ENCODE measurements at places on chromosomes 11 and 22. TPM values are rescaled to one million over a fixed set of nuclear protein-coding genes. Genes with fewer than 3 reads are reported as not detected.

The IGLL1 gene
- total RNA-seq = not detected

DNA sequence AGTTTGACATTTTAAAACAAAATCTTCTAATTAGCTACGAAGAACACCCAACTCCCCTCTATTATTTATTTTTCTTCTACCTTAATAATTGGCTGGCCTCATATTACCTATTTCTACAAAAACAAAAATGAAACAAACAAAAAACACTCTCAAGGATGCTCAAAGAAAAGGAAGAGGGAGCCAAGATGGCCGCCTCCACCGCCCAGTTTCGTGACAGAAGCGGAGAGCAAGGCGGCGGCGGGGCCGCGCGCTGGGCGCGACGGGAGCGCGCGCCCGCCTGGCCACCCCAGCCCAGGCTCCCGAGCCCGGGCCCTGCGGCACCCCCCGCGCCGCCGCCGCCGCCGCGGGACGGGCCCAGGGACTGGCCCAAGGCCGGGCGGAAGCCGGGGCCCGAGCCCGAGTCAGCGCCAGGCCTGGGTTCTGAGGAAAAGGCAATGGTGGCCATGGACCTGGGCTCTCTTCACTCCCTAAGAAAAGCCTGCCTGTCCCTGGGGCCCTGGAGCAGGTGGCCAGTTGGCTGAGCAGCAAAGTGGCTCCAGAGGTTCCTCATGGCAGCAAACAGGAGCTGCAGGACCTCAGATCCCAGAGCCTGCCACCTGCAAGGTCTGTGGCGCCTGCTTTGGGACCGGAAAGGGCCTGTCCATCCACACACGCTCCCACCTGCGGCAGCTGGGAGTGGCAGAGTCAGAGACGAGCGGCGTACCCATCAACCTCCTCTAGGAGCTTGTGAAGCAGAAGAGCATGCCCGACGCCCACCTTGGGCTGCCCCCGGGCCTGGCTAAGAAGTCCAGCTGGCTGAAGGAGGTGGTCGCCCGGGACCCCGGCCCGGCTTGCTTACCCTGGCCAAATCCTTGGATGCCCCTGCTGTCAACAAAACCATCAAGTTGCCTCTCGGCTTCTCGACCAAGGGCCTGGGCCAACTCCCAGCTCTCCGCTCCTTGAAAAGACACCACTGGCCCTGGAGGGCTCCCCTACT, 543.2 kb upstream of the CCDC179 start:
- no peaks in the 10 kb centered on the region for H3K27me3 ChIP-seq
- H3K36me3 ChIP-seq = no peaks in the 10 kb centered on the region
- H3K4me3 ChIP-seq = no peak overlapping the region
- no peak overlapping the region for H3K27ac ChIP-seq
- DNase-seq = no peak
- H3K4me1 ChIP-seq = no peaks in the 10 kb centered on the region

The RIC3 gene
- 17.7 TPM for total RNA-seq

The MS4A3 gene
- total RNA-seq = not detected

DNA sequence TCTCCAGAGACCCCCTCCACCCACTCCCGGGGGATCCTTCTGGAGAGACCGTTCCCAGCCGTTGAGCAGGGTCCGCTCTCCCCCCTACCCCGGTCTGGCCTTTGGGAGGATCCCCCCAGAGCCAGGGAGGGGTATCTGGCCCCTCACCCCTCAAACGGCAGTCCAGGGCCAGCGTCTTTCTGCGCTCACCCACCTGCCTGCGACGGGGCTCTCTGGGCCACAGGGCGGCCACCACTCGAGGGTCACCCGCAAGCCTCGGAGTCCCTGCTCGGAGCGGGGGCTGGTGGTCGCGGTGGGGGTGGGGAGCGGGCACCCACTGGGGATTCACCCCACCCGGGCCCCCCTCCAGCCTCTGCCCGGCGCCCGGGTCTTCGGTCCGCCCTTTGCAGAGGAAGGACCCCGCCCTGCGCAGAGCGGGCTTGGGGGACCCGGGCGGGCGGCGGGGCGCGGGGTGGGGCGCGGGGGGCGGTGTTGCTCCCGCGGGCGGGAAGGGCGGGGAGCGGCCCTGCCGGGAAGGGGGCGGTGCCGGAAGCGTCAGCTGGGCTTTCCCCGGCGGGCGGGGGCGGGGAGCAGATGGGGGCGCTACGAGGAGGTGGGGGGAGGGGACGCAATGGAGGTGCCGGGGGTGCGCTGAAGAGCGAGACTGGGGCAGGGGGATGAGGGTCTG, 16.6 kb downstream of the CRELD2 start:
- no peaks in the 10 kb centered on the region for H3K27me3 ChIP-seq
- H3K36me3 ChIP-seq = no peaks in the 10 kb centered on the region
- no peak for DNase-seq

DNA sequence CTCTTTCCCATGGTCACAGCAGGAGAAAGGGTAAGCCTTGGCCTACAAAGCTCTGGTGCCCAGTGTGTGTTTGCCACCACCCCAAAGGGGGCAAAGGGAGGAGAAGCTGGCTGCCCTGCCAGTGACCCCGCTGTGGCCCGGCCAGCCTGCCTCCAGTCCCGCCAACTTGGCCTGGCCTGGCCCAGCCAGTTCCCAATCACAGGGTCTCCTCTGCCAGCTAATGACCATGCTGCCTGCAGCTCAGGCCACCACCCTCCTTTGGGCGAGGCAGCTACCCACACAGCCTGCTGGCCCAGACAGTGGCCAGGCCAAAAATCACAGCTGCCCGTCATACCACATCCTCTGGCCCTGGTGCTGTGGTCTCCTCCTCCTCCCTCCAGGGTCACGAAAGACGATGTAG, 5.1 kb downstream of the GDPD5 start:
- no peak overlapping the region for H3K4me3 ChIP-seq
- H3K27me3 ChIP-seq = no peaks in the 10 kb centered on the region
- DNase-seq = peak; percentile 65
- peak overlapping the region; percentile 82 for H3K27ac ChIP-seq

- no peaks in the 10 kb centered on the region for H3K4me1 ChIP-seq
- H3K4me3 ChIP-seq = no peak overlapping the region
- no peak overlapping the region for H3K27ac ChIP-seq
- H3K36me3 ChIP-seq = peaks cover 39% of the 10 kb centered on the region
These were observed 21.3 kb upstream of the KRTAP5-7 start for GRCh38 chr11:71505781-71506180.

The PHLDA2 gene
- 21.3 TPM for total RNA-seq

- no peaks in the 10 kb centered on the region for H3K27me3 ChIP-seq
- H3K36me3 ChIP-seq = no peaks in the 10 kb centered on the region
- H3K4me1 ChIP-seq = no peaks in the 10 kb centered on the region
- no peak for DNase-seq
- H3K27ac ChIP-seq = no peak overlapping the region
These were observed 260.6 kb downstream of the ETS1 start for GRCh38 chr11:128326791-128327190.

DNA sequence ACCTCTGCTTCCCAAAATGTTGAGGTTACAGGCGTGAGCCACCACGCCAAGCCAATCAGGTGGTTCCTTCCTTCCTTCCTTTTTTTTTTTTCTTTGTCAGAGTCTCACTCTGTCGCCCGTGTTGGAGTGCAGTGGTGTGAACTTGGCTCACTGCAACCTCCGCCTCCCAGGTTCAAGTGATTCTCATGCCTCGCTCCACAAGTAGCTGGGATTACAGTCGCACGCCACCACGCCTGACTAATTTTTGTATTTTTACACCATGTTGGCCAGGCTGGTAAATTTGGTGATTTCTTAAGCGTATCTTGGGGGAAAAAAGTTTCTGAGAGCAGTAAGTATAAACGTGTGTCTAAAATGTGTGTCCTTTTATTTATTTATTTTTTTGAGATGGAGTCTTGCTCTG, 18.2 kb upstream of the SPINDOC start:
- no peaks in the 10 kb centered on the region for H3K27me3 ChIP-seq
- DNase-seq = no peak
- H3K36me3 ChIP-seq = no peaks in the 10 kb centered on the region
- H3K4me3 ChIP-seq = no peak overlapping the region

The YPEL4 gene
- 1.2 TPM for total RNA-seq

The OR5P2 gene
- not detected for total RNA-seq

The PIWIL4 gene
- total RNA-seq = 13.5 TPM

The PNPLA3 gene
- not detected for total RNA-seq

The SLC22A8 gene
- not detected for total RNA-seq

DNA sequence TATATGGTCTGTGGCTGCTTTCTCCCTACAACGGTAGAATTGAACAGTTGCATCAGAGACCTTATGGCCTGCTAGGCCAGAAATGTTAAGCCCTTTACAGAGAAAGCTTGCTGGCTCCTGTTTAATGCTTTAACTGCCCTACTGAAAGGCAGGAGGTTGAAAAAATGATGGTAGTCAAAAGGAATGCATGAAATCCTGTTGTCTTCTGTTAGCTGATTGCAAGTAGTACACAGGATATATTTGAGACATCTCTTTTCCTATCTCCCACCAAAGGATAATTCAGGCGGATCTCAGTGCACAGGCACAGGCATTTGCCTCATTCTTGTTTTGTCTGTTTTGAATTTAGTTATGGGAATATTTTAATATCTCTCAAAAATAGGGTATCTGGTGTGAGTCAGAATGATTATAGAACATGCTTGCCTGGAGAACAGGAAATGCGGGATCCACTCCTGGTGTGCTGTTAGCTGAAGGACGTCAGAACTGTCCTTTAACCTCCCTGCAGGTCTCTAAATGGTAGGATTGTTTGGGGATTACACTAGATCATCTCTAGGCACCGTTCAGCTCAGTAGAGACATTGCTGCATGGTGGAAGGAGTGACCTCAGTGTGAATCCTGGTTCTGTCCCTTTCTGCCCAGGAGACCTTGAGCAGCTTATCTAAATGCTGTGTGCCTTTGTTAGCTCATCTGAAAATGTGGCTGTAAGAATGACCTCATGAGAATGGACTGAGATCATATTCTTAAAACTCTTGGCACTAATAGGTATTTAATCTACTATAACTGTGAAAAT, 49.5 kb downstream of the PACS1 start:
- peaks cover 22% of the 10 kb centered on the region for H3K4me1 ChIP-seq
- DNase-seq = no peak
- no peaks in the 10 kb centered on the region for H3K36me3 ChIP-seq
- no peak overlapping the region for H3K4me3 ChIP-seq
- H3K27me3 ChIP-seq = no peaks in the 10 kb centered on the region

DNA sequence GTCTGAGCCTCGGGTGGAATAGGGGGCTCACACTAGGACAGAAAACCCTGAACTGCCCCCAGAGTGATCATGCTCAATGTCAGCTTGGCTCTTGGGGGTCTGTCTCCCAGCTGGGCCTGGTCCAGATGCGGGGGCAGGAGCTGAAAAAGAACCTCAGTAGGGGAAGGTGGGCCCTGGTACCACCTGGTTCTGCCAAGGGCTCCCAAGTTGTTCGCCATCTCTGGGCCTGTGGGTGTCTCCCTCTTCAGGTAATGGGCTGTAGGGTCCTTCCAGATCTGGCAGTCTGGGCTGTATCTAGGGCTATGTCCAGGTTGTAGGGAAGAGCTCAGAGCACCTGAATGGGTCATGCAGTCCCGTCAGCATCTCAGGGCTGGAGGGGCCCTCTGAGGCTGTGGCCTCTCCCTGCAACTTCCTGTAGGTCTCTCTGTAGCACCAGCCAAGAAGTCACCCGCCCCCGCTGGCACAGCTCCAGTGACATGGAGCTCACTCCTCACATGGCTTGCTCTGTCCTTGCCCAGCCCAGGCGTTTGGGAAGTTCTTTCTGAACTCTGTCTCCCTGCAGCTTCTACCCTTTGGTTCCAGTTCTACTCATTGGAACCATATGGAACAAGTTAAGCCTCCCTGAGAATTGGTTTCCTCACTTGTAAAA, 33.0 kb upstream of the SOX10 start:
- H3K27me3 ChIP-seq = no peaks in the 10 kb centered on the region
- H3K36me3 ChIP-seq = no peaks in the 10 kb centered on the region
- no peak overlapping the region for H3K4me3 ChIP-seq
- no peak for DNase-seq

DNA sequence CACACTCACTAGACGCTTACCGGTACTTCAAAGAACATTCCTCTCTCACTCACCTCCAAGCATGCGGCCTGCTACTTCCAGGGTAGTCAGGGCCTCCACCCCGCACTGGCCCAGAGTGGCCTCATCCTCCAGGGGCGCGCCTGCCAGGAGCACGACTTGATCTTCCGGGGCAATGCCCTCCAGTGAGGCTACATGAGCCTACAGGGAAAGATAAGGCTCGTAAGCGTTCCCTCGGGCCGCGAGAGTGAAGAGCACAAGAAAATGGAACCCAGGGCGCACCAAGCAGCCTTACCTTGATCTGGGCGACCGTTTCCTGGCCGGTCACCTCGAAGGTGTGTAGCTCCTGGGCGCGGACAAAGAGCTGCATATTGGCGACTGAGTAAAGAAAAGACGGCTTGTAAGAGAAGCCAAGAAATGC, 478 bp downstream of the FAU start:
- peaks cover 30% of the 10 kb centered on the region for H3K4me1 ChIP-seq
- H3K4me3 ChIP-seq = peak overlapping the region; percentile 73
- H3K27ac ChIP-seq = peak overlapping the region; percentile 96
- peaks cover 35% of the 10 kb centered on the region for H3K36me3 ChIP-seq
- DNase-seq = no peak

DNA sequence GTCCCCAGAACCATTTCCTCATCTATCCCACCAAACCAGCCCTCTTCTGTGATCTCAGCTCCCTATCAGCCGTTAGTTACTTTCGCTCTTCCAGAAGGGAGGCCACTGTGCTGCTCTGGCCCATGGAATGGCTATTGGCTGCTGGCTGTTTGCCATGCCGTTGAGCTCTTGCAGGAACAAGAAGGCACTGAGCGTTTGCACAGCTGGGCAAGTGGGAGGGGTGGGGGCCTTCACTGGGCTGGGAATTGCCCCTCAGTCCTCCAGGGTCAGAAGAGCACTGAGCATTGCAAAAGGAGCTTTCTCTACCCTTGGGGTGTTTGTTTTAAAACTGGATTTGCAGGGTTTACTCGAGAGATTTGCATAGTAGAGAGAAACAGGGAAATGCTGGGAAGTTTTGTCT, 129.0 kb upstream of the PARVA start:
- H3K27ac ChIP-seq = peak overlapping the region; percentile 56
- peaks cover 70% of the 10 kb centered on the region for H3K36me3 ChIP-seq
- H3K4me3 ChIP-seq = no peak overlapping the region
- peaks cover 37% of the 10 kb centered on the region for H3K4me1 ChIP-seq
- H3K27me3 ChIP-seq = no peaks in the 10 kb centered on the region

The C22orf42 gene
- not detected for total RNA-seq

Data from thoracic aorta (tissue), 2 donors.